ENCODE measurements at places on chromosomes 7 and 10.

- DNase-seq = no peak
Measured at GRCh38 chr10:132946-133898, 2.0 kb upstream of the ZMYND11 start.

DNA sequence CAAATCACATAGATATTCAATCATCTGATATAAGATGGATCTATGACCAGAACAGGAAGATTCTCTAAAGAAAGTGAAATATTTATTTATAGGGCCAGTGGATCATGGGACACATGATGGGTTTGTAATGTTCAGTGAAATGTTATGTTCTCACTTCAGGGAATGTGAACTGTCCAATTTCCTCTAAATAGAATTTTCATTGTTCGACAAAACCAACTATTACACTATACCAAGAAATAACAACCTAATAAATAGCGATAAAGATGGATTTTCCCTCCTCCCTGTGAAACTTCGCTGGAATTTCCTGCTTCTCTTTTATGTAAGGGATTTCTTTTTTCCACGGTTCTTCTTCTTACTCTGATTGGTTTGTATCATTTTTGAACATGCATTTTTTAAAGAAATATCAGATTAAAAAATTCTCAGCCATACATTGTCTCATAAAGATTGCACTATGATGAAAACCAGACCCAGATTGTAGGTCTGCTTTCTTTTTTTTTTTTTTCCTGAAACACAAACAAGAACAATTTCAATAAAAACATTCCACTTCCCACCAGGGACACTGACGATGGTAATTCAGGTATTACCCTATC is 139.8 kb upstream of the ZEB1 start:
- DNase-seq = no peak

DNA sequence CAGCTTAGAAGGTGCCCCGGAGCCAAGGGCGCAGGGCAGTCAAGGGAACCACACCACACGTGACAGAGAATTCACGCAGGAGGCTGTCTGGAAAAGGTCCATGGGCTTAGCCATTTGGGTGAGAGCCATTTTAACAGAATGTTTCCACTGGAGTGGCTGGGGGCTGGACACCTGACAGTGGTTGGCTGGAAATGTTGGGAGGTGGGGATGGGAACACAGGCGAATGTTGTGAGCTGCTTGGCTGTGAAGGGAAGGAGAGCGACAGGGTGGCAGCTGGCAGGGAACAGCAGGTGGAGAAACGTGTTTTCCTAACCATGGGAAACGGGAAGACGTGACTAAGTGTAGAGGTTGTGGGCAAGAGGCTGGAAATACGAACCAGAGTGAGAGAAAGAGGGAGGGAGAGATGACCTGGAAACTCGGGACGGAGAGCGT is 100.5 kb upstream of the ZNF32 start:
- DNase-seq = peak; percentile 47

DNA sequence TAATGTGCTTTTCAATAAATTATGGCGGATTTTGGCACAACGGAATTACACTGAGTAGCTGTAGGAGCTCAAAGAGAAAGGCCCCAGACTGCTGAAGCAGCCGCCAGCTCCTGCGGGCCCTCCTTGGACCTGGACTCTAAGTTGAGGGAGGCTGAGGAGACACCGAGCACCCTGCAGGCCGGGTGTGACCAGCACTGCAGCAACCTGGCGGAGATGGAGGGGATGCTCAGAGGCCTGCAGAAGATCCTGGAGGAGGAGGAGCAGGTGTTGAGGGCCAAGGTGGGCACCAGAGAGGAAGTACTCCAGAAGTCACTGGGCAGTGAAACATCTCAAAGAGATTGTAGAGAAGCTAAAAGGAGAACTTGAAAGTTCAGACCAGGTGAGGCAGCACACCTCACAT is 33.0 kb upstream of the POM121L12 start:
- no peak for DNase-seq

DNA sequence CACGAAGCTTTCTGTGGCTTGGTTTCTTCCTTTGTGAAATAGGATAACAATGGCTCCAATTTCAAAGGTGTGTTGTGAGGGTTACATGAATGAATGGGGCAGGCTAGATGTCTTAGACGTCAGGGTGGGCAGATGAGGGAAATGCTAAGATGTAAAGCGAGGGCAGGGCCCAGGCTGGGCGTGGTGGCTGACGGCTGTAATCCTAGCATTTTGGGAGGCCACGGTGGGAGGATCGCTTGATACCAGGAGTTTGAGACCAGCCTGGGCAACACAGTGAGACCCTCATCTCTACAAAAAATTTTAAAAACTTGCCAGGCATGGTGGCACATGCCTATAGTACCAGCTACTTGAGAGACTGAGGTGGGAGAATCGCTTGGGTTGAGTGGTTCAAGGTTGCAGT is 607.7 kb upstream of the FOXK1 start:
- peak; percentile 3 for DNase-seq

DNA sequence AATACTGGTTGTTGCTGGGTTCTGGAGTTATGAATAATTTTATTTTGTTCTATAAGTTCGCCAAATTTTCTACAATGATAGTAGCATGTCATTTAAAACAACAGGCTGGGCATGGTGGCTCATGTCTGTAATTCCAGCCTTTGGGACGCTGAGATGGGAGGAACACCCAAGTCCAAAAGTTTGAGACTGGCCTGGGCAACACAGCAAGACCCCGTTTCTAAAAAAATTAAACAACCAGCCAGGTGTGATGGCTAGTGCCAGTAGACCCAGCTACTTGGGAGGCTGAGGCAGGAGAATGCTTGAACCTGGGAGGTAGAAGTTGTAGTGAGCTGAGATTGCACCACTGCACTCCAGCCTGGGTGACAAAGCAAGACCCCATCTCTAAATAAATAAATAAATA is 347.7 kb downstream of the PARD3 start:
- no peak for DNase-seq

GRCh38 chr7:48424731-48425130 is 253.5 kb downstream of the ABCA13 start:
- DNase-seq = no peak

DNA sequence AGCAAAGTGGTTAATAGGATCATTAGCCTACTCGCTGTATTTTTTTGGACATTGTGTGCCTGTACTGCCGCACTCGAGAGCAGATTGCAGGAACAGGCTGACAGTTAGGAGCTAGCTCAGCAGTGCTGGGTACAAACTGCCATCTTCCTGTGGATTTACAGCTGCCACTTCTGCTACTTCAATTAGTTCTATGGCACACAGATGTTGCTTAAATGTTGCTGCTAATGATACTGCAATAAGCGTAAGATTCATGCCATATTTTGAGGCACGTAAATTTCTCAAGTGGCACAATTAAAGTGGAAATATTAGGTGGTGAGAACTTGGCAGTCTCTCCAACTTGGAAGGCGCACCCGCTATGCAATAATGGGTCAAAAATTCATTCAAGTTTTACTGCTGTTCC is 171.9 kb downstream of the EBF3 start:
- DNase-seq = no peak

DNA sequence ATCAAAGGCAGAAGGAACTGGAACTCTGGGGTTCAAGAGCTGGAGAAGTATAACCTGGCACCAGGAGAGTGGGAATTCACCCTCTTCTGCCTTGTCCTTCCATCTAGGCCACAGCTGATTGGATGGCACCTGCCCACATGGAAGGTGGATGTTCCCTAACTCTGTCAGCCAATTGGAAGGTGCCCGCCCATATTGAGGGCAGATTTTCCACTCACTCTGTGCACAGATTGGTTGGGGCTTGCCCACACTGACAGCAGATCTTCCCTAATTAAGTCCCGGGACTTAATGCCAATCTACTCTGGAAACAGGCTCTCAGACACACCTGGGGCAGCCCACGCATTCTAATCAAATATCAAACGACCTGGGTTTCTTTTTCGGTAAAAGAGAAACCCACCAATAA is 1142.3 kb upstream of the CELF2 start:
- DNase-seq = no peak

DNA sequence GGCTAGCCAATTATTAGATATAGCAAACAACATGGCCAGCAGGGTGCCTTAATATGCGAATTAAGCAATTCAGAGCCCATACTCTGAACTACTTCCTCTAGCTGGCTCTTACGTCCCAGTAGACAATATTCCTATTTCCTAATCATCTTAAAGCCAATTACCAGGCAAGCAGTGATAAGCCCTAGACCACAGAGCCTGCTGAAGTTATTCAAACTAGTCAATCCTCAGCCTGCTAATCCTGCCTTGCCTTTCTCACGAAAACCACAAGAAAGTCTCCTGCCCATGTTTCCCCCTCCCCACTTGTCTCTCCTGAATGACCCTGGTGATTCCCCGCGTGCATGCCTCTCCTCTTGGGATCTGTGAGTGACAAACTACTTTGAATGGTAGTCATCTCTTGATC is 86.8 kb upstream of the CACNA2D1 start:
- DNase-seq = no peak

DNA sequence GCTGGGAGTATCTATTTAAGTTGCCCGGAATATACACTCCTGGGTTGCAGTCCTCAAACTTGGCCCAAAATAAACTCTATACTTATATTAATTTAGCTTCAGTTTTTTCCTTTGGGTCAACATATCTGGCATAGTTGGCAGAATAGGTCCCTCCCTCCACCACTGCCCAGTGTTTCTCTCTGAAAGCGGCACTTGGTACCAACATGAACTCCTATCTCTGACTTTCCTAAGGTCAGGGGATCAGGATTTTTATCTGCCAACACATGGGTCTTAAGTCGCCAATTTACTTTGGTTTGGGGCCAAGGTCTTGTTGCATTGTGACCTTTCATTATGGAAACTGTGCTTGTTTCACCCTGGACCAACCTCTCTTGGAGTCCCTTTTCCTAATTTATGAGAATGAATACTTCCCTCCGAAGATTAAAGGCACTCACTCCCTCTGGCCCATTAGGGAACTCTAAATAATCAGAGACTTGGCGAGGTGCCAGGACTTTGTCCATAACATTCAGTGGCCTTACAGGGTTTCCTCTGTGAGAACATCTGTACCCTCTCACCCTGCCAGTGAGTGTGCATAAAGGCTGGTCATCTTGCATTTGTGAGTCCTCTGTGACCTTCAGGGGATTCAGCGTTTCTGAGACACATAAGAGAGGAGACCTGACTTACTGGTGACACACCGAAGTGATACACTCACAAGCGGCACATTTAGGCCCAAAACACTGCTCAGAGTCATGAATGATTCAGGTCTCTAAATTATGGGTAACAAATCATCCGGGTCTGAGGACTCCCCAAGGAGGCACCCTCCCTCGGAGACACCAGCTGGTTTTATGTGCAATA is 19.7 kb upstream of the FKBP9 start:
- no peak for DNase-seq

DNA sequence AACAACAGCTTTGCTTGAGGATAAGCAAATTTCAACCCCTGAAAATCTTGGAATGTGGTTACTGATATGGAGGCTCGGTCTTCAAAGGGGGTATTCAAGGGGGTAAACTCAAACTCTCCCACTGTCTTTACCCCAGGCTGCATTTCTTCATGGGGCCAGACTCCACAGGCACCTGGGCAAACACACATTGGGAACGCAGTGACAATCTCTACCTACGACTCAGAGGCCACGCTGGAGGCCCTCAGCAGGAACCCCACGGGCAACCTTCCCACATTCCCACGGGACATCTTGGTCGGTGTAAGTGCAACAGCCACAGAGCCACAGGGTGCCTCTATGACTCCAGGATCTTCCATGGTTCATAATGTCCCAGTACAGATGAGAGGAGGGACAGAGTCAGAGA is 2.2 kb upstream of the INSIG1 start:
- DNase-seq = no peak

DNA sequence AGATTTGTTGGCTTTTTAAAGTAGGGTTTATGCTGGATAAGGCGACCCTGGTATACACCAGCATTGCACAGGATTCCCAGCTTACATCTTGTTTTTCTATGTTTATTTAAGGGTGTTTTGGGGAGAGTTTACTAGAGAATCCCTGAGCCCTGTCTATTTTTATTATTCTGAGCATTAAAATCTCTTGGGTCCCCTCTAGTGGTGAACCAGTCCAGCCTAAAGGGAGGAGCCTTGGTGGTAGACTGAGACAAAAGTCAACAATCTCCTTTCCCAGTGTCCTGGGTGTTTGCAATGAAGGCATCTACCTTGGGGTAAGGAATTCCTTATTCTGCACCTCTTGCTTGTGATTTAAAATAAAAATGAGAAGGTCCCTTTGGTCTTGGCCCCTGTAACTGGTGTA is 38.2 kb downstream of the ANTXRL start:
- DNase-seq = peak; percentile 3

GRCh38 chr7:12714379-12714737 is 26.9 kb downstream of the ARL4A start:
- no peak for DNase-seq

DNA sequence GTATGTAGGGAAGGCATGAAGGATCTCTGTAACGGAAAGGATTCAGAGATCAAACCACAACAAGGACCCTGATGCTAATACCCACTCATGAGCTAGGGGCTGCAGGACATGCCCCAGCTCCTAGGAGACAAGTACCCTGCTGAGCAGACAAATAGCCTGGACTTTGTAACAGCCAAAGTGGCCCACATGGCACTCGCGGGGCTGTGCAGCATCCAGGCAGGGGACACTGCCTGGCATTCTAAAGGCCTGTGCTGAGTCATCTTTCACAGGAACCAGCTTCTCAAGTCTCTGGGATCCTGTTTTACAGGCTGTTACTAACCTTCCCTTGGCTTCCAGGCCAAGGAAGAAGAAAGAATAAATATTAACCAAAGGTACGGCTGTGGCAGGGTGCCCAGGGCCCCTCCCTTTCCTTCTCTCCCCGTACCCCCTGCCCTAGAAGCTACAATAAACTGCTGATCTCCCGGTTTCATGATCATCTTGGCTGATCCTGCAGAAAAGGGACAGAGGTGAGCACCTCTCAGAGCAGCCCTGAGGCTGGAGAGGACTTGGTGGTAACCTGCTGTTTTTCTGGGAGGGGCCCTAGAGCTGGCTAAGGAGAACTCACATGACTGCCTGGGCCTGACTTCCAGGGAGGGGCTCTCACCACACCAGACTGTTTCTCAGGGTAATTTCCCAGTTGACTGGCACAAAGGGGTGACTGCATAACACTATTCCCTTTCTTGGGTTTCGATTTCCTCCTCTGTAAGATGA is 4.2 kb upstream of the RPEL1 start:
- no peak for DNase-seq

GRCh38 chr10:112951359-112952281 is 1.6 kb downstream of the TCF7L2 start:
- DNase-seq = peak; percentile 83

DNA sequence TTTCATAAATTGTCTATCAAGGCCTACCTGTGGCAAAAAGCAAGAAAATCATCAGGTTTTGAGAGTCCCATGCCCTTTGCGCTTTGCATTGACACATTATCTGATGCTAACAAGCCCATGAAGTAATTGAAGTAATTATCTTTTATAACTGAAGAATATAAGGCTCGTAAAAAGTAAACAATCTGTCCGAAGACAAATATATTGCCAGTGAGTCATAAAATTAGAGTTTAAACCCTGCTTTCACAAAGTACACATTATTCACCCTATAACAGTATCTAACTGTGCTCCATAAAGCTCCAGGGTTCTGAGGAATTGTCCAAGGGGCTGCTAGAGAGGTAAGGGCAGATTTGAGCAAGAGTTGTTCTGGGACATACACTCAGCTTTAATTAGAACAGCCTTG is 102.3 kb upstream of the PPP1R3A start:
- no peak for DNase-seq

Data from femur (tissue), 1 donor.